AG09309 (cell line): ENCODE measurements at places on chromosomes 11 and 22.

- DNase-seq, result no peak
These were observed 11.4 kb upstream of the TCP11L1 start for GRCh38 chr11:33027846-33028536.

DNA sequence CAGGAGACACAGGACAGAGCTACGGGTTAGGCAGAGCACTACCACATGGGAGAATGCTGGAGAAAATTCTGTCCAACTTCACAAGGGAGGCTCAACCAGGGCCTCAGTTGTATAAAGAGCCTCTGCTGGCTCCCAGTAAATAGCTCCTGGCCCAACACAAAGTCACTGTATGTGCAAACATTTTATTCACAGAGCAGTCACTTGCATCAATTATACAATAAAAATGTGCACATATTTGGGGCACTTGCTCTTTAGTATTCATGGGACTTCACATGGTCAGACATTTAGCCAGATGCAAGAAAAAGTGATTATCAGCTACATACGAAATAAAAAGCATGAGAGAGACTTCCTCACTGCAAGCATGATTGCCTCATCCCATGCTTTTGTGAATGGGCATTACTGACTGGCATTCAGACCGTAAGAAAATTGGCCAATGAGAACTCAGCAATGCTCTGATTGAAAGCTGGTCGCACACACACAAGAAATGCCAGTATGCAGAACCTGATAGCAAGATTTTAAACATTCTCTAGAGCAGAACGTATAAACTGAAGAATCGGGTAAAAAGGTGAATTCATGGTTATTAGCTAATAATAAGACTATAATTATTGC lies 39.4 kb downstream of the BLID start:
- DNase-seq, result no peak

DNA sequence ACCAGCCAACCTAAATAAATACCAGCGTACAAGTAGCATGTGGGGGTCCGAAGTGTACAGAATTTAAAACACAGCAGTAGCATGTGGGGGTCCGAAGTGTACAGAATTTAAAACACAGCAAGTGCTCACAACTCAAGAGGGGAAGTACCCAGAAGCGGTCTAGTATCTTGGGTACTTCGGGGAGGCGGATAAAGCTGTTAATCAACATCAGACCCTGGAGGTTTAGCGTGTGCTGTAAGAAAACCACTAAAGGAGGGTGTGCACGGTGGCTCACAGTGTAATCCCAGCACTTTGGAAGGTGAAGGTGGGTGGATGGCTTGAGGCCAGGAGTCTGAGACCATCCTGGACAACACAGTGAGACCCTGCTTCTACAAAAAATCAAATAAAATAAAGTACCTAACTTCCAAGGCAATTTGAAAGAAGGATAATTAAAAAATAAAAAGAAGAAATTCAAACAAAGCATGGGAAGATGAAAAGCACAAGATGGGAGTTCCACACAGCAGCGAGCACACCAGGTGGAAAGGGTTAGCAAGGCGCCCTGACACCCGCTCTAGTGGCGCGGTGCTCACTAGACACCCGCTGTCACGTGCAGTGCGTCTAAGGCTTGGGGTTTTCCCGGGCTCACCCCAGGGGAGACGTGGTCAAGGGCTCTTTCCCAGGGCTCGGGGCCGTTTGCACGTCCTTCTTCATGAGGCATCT lies 35.0 kb upstream of the MOB2 start:
- no peak for DNase-seq

DNA sequence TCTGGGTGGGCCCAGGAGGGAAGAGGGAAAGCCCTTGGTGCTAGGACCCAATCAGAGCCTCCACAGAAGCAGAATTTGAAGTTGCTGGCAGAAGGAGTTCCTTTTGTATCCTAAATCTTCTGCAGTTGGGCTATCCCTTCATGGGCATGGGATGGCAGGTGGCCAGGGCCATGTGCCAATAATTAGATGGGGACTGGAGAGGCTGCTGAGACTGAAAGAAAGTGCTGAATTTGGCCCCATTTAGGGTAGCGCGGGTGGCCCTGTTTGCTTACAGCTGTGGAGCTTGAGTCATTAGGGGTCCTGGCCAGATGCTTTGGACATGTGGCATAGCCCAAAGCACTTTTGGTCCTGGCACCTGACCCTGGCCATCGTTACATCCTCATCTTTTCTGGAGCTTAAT lies 27.1 kb downstream of the PARVA start:
- DNase-seq, result no peak

- DNase-seq, result no peak
These were observed 343.5 kb downstream of the TENM4 start for GRCh38 chr11:79097246-79097875.

DNA sequence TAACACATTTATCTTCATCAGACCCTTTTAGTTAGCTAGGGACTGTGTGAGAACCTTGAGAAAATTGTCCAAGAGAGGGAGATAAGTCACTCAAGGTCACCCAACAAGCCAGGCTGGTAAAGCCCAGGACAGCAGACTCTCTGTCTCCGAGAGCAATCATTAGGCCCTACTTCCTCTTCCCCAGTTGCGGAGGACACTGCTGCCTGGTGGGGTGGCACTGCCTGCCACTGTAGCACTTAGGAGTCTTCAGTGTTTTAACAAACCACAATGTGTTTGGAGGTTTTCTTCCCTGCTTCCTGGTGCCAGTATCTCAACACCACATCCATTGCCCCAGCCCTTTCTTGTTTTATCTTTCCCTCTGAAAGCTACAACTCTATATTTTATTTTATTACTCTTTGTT lies 132.1 kb upstream of the LDLRAD3 start:
- no peak for DNase-seq

DNA sequence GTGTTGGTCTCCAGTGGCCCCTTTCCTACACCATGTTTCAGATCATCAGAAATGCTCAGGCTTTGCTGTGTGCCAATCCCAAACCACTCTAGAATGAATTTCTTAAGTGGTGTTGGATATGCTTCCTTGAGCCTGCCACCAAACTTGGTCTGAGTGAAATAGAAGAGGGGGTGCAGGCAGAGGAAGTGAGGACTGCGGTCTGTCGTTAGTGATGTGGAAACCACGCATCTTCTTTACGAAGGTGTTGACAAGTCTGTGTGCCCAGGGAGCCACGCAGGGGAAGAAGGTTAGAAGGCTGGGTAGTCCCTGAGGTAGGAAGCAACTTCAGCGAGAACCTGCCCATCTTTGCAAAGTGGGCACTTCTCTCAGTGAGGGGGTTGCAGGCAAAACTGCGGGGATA lies 187.4 kb upstream of the NAV2 start:
- DNase-seq, result no peak

DNA sequence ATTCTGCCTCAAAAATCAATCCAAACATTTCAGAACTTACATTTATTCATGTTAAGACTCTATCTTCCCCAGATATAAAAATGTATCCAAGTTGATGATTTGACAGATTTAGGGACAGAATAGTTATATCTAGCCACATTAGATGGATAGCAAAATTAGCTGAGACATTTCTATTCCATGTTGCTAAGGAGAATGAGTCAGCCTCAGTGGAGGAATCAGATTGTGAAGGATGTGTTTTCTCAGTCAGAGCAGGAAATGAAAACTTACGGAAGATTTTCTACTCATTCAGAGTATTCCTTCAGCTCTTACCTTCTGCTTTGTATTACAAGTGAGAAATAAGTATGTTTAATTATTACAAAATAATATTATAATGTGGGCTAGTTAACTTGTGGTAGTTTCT lies 556.3 kb upstream of the ANO3 start:
- DNase-seq, result no peak

- DNase-seq, result no peak
These were observed 171.3 kb downstream of the BLID start for GRCh38 chr11:121944556-121945230.

- DNase-seq, result no peak
These were observed 20.1 kb upstream of the KDM2A start for GRCh38 chr11:67098799-67099429.

- no peak for DNase-seq
These were observed 36.3 kb downstream of the PDE2A start for GRCh38 chr11:72637926-72638325.

GRCh38 chr11:78800096-78800690 lies 225.5 kb upstream of the NARS2 start:
- no peak for DNase-seq

DNA sequence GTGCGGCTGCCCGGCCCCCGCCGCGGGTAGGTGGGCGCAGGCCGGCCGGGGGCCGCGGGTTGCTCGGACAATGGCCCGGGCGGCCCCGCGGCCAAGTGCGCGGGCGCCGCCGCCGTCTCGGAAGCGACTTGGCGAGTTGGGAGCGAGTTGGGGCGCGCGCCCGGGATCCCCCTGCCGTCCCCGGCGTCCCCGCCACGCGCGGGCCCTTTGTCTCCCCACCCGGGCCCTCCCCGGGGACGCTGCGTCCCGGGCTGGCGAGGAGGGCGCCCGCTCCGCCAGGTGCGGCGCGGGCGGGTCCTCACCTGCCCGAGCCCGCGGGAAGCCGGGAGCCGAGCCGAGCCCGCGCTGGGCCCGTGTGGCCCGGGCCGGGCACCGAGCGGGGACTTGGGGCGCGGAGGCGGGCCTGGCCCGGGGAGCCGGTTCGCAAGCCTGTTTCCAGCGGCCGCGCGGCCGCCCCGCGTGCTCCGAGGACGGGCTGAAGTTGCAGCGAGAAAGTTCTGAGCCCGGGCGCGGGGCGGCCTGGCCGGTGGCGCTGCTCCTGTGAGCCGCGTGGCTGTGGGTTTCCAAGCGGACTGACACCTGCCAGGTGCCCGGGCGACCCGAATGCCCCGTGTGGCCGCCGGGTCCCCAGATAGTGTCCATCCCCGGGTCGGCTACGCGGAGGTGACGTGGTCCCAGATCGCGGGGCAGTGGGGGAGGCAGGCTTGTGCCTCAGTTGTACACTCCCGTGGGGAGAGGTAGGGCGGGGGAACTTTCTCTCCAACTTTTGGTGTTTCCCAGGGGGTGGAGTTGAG lies 586 bp downstream of the LRP5 start:
- DNase-seq, result no peak

GRCh38 chr11:58628446-58628845 lies 6.0 kb downstream of the CNTF start:
- no peak for DNase-seq

DNA sequence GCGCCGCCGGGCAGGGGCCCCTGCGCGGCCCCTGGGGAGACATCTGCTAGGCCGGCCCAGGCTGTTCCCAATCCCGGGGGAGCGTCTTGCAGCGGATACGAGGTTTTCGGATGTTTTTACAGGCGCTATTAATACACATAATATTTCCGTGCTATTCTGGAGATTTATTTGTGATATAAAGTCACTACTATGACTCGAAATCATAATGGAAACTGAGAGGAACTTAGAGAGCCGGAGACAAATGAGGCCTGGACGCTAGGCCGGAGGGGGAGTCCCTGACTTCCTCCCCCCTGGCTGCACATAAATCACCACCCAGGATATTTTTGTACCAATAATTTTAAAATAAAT lies 91.7 kb upstream of the ANO1 start:
- DNase-seq, result no peak

DNA sequence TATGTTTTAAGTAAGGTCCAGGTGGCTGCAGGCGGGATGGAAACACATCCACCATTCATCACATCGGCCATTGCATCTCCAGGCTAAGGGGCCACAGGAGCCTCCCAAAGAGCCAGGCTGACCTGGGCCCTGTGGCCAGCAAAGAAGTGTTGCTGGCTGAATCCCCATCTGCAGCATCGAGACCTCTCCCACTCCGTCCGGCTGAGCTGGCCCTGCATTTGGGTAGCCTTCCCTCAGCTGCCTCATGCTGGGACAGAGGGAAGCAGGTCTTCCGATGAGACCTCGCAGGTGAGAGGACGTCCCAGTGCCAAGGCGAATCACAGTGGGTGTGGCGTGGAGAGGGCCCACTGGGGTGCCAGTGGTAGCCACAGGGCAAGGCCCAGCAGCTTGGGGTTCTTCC lies 24.5 kb downstream of the RSPH14 start:
- no peak for DNase-seq

- DNase-seq, result no peak
These were observed 14.0 kb upstream of the RELT start for GRCh38 chr11:73361953-73362776.

GRCh38 chr11:126331286-126331685 lies 24.2 kb upstream of the ST3GAL4 start:
- DNase-seq, result no peak

- DNase-seq, result no peak
These were observed 18.3 kb upstream of the GALNT18 start for GRCh38 chr11:11640152-11640551.

GRCh38 chr11:131504199-131504949 lies 134.0 kb downstream of the NTM start:
- DNase-seq, result no peak

GRCh38 chr11:12057299-12057980 lies 49.0 kb upstream of the DKK3 start:
- no peak for DNase-seq

DNA sequence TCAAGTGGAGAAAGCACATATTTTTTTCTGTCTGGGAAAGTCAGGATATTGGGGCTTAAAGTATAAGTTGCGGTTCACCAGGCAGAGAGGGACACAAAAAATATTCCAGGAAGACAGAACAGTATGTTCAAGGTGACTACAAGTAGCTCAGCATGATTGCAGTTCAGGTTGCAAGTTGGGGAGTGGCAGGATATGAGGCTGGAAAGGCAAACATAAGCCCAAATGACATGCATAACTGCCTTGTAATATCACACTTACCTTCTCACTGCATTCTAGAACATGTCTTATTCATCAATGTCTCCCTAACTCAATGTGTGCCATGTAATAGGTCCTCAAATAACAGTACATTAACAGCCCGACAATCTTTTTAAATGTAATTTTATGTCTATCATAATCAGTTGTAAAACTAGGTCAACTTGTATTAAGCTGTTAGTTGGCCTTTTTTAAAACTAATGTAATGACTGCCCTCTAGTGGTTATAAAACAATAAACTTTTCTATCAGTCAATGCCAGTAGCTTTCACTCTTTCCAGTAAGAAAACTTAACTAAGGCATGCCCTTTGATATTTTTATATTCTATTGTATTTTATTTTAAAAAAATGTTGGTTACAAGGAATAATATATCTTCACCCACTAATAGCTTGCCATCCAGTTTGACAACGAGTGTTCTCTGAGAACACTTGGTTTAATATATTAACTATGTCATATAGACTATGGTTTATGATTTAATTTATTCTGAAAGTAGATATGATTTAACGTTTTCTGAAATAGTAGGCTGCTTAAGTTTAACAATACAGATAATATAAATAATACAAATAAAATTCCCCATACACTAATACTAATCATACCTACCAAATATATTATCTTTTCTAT lies 39.4 kb upstream of the CFAP300 start:
- DNase-seq, result peak; percentile 18

DNA sequence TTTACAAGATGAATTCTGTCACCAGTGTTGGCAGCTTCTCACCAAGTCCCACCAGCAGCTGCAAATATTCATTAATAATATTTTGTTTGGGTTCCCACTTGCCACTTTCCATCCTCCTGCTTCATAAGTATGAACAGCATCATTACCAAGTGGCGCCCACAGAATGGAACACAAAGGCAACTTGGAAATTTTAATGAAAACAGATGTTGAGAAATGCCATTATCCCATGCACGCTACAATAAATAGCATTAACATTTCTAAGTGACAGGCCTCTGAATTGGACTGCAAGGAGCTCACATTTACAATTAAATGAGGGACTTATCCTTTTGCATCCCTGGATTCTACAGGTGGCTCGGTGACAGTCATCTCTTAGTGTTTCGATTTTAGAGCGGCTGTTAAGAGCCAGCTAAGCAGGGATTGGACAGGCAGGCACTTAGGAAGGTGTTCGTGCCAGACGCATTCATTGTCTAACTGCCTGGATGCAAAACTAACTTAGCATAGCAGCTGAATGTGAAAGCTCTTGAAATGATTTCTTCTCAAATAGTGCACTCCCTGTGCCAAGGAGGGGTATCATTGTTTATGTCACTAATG lies 170.3 kb downstream of the KIRREL3 start:
- DNase-seq, result no peak

GRCh38 chr22:36471341-36471821 lies 10.1 kb downstream of the TXN2 start:
- no peak for DNase-seq
